ENCODE measurements at places on chromosomes 7 and 10.

DNA sequence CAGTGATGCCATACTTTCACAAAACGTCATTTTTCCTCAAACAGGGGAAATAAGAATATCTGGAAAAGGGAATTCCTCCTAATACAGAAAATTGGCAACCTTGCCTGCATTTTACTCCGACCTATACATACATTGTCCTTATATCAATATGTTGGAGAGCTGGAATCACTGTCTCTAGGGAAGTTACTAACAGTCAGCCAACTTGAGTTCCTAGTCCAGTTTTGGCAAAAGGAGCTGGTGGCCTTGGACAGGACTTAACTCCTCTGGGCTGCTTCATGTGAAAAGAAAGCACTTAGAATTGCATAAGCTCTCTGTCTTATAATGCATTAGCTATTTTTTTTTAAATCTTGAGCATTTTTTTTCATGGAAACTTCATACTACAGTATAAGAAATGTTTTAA lies 174.2 kb upstream of the HGF start:
- DNase-seq = no peak

- no peak for DNase-seq
Measured at GRCh38 chr7:7159063-7159658, 23.2 kb upstream of the C1GALT1 start.

DNA sequence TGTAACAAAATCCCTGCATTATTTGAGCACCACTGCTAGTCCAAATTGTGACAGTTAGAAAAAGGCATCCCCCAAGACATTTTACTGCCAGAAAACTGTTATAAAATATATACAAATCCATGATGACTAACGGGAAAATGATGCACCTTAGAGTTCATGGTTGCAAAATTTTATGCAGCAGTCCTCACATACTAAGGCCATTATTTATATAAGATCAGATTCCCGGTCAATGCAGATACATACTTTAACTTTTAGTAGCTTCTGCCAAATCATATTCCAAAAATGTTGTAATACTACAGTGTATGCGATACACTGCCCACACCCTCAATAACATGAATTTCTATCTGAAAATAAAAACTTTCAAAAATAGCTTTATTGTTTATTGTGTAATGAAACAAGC lies 239.9 kb upstream of the ZNF32 start:
- DNase-seq = no peak

GRCh38 chr7:106045139-106045538 lies 67.0 kb downstream of the SYPL1 start:
- DNase-seq = no peak

- DNase-seq = no peak
Measured at GRCh38 chr7:3243256-3243655, 57.8 kb upstream of the SDK1 start.

GRCh38 chr7:141193066-141193465 lies 119.2 kb downstream of the TMEM178B start:
- no peak for DNase-seq

DNA sequence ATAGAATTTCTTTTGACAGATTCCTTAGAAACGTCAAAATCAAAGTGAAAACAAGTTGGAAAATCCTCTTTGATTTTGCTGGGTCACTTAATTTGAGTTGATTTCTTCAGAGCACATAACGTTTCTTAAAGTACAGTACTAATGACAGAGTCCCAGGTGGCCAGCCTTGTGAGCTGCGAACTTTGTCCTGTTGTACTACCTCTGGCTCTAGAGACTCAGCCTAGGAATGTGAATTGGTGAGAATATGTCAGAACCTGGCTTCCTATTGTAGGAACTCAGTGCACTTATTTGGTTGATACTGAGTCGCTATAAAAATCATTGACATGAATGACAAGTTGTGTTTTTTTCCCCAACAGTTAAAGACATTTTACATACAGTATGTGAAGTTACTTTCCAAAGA lies 20.2 kb downstream of the SDK1 start:
- no peak for DNase-seq

DNA sequence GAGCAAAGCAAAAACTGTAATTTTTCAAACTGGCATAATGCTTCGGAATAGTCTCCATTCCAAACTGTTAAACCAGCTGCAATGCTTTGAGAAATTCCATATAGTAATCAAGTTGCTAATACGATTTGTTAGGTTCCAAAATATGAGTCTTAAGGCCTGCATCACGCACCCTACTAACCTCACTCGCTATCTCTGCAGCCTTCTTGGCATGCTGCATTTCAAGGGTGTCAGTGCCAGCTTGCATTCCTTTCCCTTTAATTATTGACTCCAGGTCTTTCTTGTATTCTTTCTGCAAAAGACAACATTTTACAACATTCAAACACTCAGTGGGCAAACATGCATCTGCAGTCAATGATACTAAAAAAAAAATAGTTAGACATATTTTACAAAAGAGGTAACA lies 61.8 kb downstream of the NEBL start:
- DNase-seq = no peak

- no peak for DNase-seq
Measured at GRCh38 chr7:127387974-127388373, 4.5 kb downstream of the ZNF800 start.

- DNase-seq = no peak
Measured at GRCh38 chr7:3559278-3559677, 258.2 kb downstream of the SDK1 start.

- no peak for DNase-seq
Measured at GRCh38 chr10:95477175-95477520, 84.0 kb downstream of the SORBS1 start.

DNA sequence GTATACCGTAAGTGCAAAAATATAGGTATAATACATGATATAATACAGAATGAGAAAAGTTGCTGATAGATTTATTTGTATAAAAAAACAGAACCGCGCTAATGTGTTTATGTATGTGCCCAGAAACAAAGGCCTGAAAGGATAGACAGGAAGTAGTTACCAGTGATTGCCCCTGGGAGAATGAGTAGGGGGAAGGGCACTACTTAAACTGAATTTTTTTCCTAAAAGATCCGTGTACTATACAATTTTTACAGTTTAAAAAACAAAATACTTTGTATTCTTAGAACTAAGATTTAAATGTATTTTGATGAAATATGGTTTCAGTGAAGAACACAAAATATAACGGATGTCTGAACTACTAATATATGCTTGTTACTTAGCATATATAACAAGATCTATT lies 2.9 kb downstream of the IPMK start:
- peak; percentile 35 for DNase-seq

GRCh38 chr7:41517771-41518170 lies 185.1 kb downstream of the INHBA start:
- no peak for DNase-seq
